ENCODE measurements at places on chromosomes 11 and 22.

DNA sequence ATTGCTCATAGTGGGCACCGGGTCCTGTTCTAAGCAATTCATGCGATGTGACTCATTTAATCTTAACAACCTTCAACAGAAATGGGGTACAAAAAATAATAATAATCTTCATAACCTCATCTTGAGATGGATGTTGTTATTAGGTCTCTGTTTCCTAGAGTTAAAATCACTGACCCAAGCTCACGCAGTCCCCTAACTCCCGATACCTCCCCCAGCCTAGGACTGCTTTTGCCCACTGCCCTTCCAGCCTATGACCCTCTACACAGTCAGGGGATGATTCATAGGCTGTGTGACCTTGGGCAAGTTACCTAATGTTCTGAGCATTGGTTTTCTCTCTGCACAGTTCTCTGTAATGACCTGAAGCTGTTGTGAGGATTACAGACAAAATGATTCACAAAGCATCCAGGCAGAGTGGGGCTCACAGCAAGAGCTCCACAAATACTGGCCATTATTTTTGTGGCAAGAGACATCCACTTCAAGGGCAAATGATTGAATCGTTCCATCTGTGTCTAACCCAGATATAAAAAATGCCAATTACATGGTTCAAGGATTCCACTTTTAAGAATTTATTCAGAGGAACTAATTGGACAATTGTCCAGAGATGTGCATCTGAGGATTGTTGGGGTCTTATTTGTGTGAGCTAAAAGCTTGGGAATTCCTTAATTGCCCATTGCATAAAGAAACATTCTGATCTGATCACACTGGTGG is 20.0 kb downstream of the MTFP1 start:
- no peak for DNase-seq

GRCh38 chr11:109317726-109318125 is 104.3 kb upstream of the C11orf87 start:
- DNase-seq: no peak

DNA sequence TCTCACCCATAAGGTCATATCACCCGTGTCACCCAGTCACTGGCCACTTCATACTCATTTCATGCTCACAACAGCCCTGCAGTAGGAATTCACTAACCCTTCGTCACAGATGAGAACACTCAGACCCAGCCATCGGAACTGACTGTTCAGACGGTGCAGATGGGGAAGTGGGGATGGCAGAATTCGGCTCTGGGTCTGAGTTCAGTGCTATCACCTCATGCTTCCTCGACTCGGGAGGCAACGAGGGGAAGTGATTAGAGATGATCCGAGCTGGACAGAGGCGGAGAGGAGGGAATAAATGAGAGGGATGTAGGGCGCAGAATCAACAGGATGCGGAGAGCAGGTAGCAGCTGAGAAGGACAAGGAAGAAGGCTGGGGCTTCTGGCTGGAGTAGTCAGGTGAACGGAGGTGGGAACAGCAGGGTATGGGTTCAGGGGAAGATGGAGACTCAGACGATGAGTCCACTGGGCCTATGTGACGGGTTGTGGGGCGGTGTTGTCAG is 4.7 kb downstream of the B3GNT6 start:
- DNase-seq: no peak

DNA sequence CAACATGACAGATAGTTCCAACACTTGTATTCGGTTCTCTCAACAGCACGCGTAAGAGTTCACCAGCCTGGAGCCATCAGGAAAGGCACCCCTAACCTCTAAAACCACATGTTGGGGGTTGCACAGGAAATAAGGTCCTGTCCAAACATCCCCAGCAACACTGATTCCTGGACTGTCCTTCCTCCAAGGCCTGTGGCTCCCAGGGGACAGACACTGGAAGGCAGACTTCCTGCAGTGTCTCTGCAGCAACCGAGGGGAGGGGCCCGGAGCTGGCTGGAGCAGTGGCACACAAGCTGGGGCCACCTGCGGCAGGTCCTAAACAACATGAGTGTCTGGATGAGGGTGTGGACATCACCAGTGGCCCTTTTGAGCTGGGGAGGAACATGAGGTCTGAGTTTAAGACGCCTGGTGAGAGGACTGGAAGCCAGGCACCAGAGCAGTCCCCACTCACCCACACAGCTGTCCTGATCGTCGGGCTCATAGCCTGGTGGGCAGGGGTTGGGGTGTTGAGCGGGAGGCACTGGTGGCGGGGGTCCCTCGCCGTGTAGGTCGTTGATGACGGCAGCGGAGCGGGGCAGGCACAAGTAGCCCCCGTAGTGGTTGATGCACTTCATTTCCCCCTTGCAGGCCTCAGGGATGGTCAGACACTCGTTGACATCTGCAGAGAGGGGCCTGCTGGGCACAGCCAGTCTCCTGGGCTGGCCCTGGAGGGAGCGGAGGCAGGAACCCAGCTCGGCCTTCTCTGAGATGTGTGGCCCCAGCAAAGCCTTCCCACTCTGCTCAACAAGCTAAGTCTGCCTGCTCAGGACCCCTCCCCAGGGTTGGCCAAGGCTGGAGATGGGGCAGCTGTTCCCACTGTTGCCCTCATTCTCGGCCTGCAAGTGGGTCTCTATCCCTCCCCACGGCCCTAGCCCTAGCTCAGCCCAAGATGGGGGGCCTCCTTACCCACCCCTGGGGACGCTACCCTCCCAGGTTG is 1.6 kb downstream of the EFEMP2 start:
- DNase-seq: no peak

GRCh38 chr11:76225122-76225611 is 18.9 kb upstream of the WNT11 start:
- no peak for DNase-seq

- no peak for DNase-seq
Observed at GRCh38 chr11:69508974-69509373, 27.5 kb downstream of the LINC01488 start.

DNA sequence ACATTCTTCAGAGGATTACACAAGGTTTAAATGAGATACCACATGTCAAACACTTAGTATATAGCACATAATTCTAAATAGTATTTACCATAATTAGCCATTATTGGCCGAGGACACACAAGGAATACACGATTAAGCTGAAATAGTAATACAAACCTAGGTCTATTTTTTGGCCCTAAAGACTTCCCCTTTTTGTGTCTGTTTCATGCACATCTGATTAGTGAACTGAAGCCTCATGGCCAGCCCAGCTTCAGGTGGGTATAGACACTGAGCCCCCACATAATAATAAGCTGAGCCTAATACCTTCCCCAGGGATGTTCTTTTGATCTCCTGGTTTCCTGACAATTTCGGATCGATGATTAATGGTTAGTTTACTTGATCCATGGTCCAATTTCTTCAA is 2.1 kb downstream of the GLYATL1B start:
- DNase-seq: no peak

- DNase-seq: no peak
Observed at GRCh38 chr11:64341429-64341828, 1.4 kb downstream of the CCDC88B start.

Measured in activated CD8-positive, alpha-beta memory T cell treated with anti-CD3 and anti-CD28 coated beads for 48 hours (primary cell).